RPMI7951 (cell line): ENCODE measurements at places on chromosomes 13 and 19.
A peak's percentile ranks its signal among the peaks of the same experiment; 100 is the strongest.

- no peak for DNase-seq
Observed at GRCh38 chr13:63481334-63481733, 2065.7 kb upstream of the PCDH20 start.

DNA sequence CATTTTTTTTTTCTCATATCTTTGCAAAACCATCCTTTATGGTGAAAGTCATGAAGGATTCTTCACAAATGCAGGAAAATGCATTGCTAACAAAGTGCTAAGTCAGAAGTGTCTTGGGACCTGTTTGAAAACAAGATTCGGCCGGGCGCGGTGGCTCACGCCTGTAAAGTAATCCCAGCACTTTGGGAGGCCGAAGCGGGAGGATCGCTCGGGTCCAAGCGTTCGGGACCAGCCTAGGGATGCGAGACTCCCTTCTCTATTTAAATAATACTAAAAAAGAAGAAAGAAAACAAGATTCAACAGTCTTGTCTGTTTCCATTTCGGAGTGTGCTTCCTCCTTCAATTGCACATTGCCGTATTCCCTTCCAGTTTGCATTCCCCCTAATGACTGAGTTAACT lies 819 bp downstream of the EID2B start:
- DNase-seq: no peak

DNA sequence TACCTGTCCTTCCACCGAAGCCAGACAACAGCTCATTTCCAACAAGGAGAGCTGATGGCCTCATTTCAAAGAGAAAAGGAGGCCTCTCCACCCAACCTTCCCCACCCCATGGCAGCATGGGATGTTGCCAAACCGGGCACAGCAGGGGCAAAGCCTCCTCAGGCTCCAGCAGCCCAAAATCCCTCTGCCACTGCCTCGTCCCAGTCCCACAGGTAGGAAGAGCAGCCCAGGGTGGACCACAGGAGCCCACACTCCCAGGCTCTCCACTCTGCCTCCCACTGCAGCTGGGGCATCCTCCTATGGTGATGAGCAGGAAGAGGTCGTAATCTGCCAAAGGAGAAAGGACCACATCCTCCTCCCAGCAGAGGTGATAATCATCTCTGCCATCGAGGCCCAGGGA lies 50.9 kb downstream of the PEPD start:
- no peak for DNase-seq

- peak; percentile 64 for DNase-seq
Observed at GRCh38 chr19:10644260-10645007, 9.7 kb upstream of the ILF3 start.

DNA sequence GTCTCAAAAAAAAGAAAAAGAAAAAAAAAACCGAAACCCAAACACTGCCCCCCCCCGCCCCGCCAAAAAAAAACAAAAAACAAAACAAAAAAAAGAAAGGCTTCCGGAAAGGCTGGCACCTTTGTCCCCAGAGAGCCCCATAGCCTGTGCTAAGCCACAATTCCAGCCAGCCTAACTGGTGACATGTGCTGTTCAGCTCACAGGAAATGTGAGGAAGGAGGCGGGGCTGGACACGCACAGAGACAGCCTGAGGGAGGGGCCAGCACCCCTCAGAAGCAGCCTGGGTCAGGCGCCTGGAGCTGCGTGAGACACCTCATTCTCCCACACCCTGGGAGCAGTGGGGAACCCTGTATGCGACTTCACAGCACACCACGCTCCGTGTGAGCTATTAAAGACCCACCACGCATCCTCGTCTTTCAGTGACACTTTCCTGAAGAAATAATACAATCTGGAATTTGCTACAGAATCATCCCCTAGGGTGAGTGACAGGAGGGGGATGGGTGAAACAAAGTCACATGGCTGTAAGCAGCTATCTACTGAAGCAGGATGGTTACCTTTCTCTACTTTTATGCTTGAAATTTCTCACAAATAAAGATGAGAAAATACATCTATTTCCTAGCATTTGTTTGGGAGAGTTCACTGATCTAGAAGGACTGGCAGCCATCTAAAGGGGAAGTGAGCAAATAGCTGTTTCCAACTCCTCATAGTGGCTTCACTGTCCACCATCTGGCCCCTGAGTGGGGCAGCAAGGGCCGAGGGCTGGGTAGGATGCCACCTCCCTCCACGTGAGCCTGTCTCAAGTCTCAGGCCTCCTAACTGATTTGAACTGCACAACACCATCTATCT lies 12.3 kb upstream of the SLC35E1 start:
- DNase-seq: peak; percentile 80

DNA sequence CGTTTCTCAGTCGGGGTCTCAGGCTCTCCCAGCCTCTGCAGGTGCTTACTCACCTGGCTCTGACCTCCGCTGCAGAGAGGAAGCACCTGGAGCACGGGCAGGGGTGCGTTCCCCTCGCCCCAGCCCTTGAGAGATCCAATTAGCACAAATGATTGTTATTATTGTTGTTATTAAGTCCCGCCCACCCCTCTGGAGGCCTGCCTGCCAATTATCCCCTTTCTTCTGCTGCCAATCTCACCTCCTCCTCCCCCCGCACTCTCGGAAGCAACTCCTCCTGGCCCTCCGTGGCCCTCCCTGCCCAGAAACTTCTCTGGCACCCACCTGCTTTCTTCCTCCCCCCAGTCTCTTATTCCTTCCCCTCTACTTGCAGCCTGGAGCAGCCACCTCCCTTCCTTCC lies 8.8 kb downstream of the ZNF787 start:
- DNase-seq: no peak

DNA sequence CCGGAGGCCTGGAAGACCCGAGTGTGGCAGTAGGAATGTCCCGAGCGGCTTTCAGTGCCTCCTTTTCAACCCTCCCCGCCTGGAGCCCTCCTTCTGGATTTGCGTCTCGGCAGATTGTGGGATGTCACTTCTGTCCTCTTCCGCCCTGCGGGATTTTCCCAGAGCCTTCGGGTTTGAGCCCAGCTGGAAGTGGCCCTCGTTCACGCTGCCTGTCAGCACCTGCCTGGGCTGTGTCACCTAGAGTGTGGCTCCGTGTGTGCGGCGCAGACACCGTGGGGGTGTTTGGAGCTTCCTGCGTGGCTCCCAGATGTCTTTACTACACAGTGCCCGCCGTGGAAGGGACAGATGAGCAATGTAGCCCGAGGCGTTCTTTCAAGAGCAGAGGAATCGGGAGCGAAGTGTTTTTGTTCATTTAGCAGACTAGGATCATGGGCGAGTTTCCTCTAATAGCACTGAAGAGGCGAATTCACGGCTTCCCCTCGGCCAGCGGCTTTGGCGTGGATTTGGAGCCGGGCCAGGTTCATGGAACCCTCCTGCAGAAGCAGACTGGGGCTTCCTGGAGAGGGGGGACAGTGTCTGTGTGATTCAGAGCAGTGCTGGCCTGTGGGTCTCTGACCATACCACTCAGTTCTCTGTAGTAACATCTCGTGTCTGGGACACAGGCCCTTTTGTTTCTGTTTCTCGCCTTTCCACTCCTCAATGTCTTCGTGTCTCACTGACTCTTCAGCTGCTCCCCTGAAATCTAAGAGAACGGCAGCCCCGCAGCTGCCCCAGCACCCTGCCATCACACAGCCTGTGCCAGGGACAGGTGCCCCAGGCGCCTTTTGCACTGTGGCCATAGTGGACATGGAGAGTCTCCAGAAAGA lies 68.0 kb downstream of the KDM4B start:
- peak; percentile 96 for DNase-seq

GRCh38 chr13:94309576-94309975 lies 169.9 kb downstream of the DCT start:
- DNase-seq: no peak

- DNase-seq: no peak
Observed at GRCh38 chr13:89755729-89756492, 1591.6 kb upstream of the MIR17HG start.

DNA sequence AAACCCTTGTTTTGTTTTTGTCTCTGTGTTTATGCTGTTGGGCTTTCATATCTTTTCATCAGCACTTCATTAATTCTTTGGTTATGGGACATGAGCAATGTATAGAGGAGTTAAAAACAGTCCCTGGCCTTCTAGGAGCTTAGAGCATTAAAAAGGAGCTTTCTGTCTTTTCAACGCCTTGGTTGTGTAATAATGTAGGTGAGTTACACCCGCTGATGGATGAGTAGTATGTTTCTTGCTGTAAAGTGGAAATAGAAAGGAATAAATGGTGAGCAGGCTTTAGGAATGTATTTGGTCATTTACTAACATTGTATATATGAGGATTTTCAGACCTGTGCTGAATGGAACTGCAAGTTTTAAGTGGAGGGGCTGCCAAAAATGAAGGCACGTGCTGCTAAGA lies 121.5 kb upstream of the RNF113B start:
- DNase-seq: no peak

DNA sequence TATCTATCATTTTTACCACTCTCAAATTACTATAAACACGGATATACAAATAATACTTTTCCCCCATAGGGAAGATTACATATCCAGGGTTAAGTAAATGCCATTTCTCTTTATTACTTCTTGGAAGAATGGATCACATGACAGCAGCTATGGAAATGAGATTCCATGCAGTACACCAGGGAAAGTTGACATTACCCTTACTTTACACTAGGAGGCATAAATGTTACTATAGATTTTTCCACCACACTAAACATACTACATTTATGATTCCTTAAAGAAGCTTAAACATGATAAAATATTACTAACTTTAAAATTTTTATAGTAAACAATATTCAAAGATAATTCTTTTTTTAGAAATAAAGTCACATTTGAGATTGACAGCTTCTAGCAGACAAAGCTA lies 611.4 kb downstream of the PCDH9 start:
- DNase-seq: no peak

DNA sequence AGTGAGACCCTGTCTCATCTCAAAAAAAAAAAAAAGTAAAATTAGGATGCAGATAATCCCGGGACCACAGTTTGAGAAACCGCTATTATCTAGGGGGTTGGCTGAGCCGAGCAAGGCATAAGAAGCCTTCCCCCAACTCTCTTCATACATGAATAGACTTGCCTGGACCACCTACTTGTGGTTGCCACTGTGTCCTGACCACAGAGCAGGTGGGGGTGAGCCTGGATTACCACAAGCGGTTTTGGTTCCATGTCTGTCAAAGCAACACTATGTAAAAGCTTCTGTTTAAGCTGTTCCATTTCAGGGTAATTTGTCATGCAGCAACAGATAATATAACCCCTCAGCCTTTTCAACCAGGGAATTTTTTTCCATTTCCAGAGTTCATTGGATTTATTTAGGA lies 3.3 kb upstream of the NAPA start:
- DNase-seq: no peak

DNA sequence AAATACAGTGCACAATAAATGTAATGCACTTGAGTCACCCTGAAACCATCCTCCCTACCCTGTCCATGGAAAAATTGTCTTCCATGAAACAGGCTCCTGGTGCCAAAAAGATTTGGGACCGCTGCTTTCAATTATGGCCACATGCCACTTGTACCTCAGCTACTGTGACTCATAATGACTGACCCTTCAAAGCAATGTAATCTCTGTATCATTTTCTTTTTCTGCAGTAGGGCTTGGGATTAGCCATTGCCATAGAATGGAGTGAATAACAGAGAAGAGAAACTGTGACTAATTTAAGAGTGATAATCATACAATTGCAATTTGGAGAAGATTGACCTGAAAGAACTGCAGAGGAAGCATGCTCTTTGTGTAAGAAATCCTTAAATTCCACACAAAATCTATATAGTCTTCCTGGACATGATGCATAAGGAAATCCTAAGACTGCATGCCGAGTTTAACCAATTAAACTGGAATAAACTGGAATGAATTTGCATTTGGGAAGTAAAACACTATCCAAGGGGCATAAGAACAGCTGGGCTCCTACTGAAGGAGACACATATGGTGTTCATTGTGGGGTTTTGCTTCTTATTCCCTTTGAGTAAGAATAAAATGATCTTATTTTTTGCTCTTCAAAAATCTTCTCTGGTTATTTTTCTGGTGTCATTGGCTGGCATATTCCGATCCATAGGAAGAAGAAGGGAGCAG lies 59.5 kb upstream of the SLC7A1 start:
- peak; percentile 91 for DNase-seq

- no peak for DNase-seq
Observed at GRCh38 chr19:4580961-4581665, 21.6 kb upstream of the SEMA6B start.

GRCh38 chr19:6808494-6808893 lies 36.0 kb downstream of the VAV1 start:
- no peak for DNase-seq
